ENCODE measurements at places on chromosomes 7 and 10.

GRCh38 chr10:109379186-109379585 lies 544.1 kb downstream of the XPNPEP1 start:
- no peak for DNase-seq

DNA sequence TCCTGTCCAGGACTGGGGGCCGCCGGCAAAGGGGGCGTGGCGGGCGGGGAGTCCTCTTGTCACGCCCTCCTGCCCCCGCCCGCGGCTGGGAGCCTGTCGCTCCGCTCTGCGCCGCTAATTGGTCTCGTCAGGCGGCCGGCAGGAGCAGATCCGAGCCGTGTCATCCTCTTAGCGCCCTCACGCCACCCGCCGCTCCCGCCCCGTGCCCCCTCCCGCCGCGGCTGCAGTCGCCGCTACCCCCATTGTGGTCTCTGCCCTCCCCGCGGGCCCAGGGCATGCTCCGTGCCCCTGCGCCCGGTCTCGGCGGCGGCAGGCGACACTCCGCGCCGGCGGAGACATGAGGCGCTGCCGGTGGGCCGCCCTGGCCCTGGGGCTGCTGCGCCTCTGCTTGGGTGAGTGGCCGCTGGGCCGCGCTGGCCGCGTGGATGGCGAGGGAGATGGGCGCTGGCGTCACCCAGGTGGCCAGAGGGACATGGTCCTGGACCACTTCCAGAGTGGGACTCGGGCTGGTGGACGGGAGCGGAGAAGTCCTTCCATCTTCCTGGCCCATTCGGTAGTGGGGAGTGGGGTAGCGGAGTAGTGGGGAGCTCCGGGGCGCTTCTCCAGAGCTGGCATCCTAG lies at the start of gene CDHR1:
Gene CDHR1 (plus strand): TSS at position 114 of the 620 bp plus-strand sequence. CDS start 224 bp downstream, at position 338.
- DNase-seq: no peak

GRCh38 chr10:27190508-27190907 lies 35.4 kb downstream of the MASTL start:
- no peak for DNase-seq

DNA sequence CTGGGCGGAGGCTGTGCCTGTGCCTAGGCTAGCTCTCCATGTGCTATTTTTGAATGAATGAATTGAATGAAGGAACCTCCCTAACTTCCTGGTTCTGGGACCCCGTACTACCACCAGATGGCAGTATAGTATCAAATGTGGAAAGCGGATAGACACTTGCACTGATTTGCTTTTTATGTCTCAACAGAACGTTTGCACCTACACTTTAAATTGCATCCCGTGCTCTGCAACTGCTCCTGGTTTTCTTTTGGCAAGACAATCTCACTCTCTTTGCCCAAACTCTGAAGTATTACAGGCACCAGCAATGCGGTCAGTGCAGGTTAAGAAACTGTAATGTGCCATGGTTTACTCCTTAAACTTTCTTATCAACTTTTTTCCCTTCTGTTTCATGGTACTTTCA lies 6.5 kb downstream of the FZD8 start:
- DNase-seq: peak; percentile 78

- no peak for DNase-seq
These were observed 93.9 kb downstream of the ATXN7L1 start for GRCh38 chr7:105782391-105783042.

Data from Kasumi-1 (cell line).